CD8-positive, alpha-beta memory T cell (primary cell): ENCODE measurements at places on chromosomes 16 and 17. TPM values are rescaled to one million over a fixed set of nuclear protein-coding genes. Genes with fewer than 3 reads are reported as not detected.
A peak's percentile ranks its signal among the peaks of the same experiment; 100 is the strongest.

DNA sequence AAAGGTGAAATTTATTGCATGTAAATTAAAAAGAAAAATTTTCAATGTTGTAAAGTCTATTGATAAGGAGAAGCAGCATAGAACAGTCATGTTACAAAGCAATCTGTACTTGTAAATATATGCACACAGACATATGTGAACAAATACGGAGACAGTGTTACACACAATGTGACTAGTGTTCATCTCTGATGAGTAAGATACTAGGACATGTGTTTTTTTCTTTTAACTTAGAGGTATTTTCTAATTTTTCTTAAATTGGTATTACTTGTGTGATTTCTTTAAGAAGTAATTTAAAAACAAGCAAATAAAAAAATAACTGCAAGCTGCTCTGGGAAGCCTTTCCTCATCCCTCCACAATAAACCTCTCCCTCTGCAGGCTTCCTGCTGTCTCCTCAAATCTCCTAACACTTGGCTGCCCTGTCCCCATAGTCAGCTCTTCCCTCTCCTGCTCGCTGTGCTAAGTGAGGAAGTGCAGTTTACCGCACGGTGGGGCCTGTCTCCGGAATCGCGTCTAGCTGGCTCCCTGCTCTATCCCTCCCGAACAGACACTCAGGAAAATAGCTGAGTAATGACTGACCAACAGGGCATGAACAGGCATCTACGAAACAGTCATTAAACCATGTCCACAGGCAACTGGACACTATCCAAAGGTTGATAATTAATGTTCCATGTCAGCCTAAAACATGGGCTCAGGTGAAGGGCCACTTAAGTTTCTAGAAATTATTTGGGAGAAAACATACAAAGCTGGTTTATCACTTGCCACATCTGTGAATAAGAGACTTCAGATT is 35.9 kb downstream of the CMTM4 start:
- DNase-seq, result no peak
- no peak overlapping the region for H3K4me3 ChIP-seq
- H3K27ac ChIP-seq, result peak overlapping the region; percentile 45
- no peaks in the 10 kb centered on the region for H3K36me3 ChIP-seq
- peaks cover 4% of the 10 kb centered on the region for H3K27me3 ChIP-seq

HSPB9 gene
- total RNA-seq, result 0.15 TPM

DPEP3 gene
- 0.18 TPM for total RNA-seq

GRCh38 chr17:31369266-31369665 is 22.2 kb upstream of the RAB11FIP4 start:
- no peak overlapping the region for H3K4me3 ChIP-seq
- no peaks in the 10 kb centered on the region for H3K4me1 ChIP-seq
- no peak overlapping the region for H3K27ac ChIP-seq
- H3K27me3 ChIP-seq, result no peaks in the 10 kb centered on the region
- H3K36me3 ChIP-seq, result no peaks in the 10 kb centered on the region
- no peak for DNase-seq

DNA sequence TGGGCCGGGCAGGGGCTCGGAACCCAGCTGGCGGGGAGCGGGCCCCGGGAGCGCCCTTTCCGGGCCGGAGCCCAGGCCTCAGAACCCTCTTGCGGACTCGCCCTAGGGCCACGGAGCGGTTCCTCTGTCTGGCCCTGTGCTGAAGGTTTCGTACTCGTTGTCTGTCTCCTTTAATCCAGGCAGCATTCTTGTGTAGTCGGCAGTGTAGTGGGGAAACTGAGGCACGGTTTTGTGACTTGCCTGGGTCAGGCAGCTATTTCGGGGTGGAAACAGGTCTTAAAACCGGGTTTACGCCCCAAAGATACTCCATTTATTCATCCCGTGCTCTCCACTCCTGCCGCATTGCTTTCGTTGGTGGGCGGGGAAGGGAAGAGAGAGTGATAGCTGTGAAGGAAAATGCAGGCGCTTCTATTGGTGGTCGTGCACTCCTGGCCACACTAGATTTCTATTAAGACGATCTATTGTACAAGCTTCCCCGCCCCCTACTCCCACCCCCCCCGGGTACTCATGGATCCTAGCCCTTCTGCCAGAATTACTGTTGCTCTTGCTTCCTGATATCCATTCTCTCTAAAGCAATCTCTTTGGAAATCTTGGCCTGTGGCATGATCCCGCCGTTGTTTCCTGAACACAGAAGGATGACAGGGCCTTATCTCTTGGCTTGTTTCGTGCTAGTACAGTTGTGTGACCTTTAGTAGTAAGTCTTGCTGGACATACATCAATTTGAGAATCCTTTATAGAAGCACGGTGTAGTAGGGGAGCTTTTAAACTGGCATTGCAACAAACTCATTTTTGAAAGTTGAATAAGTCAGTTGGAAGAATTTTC is 751 bp downstream of the DCAF7 start:
- peak overlapping the region; percentile 77 for H3K4me3 ChIP-seq
- no peaks in the 10 kb centered on the region for H3K36me3 ChIP-seq
- H3K27me3 ChIP-seq, result no peaks in the 10 kb centered on the region
- peaks cover 48% of the 10 kb centered on the region for H3K4me1 ChIP-seq
- DNase-seq, result no peak

DNA sequence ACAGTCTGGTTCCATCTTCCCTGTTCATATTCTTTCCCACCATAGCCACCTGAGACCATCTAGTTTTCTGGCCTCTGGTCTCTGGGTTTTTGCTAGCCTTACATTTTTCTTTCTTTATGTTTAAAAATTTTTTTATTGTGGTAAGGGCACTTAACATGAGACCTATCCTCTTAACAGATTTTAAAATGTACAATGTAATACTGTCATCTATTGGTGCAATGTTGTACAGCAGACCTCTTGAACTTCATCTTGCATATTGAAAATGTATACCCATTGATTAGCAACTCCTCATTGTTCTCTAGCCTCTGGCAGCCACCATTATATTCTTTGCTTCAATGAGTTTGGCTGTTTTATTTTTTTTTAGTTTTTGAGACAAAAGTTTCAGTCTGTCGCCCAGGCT is 39.2 kb downstream of the ITGAM start:
- H3K36me3 ChIP-seq, result no peaks in the 10 kb centered on the region
- H3K27me3 ChIP-seq, result no peaks in the 10 kb centered on the region

DNA sequence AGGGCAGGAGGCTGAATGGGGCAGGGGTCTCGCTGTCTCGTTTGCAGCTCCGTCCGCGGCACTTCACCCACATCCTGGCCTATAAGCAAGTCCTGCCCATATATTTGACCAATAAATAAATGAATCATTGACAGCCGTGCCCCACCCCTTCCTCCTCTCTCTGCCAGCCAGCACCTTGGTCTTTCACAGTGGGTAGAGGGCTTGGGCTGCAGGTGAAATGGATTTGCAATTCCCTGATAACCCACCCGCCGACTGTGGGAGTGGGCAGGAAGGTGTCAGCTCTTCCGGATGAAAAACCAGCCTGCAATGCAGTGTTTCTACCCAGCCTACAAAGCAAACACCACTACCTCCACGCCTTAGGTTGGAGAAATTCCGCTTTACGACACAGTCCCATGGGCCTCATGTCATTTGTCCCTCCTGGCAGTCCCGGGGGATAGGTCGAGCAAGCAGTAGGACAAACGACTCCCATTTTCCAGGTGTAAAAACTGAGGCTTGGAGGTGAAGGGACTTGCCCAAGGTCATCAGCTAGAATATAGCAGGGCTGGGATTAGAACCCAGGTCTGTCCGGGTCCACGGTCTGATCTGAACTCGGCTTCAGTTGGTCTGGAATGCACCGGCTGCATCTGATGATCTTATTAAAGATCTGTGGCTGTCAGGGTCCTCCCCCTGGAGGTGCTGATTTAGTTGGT is 79.0 kb downstream of the ABCC1 start:
- peaks cover 21% of the 10 kb centered on the region for H3K4me1 ChIP-seq
- no peaks in the 10 kb centered on the region for H3K36me3 ChIP-seq
- no peak for DNase-seq
- H3K27ac ChIP-seq, result no peak overlapping the region
- H3K4me3 ChIP-seq, result no peak overlapping the region
- H3K27me3 ChIP-seq, result no peaks in the 10 kb centered on the region

CCL4L2 gene
- total RNA-seq, result 562 TPM

- H3K36me3 ChIP-seq, result no peaks in the 10 kb centered on the region
- H3K4me1 ChIP-seq, result no peaks in the 10 kb centered on the region
- no peak overlapping the region for H3K27ac ChIP-seq
Observed at GRCh38 chr16:52834736-52835465, 217.8 kb downstream of the CHD9NB start.

DNA sequence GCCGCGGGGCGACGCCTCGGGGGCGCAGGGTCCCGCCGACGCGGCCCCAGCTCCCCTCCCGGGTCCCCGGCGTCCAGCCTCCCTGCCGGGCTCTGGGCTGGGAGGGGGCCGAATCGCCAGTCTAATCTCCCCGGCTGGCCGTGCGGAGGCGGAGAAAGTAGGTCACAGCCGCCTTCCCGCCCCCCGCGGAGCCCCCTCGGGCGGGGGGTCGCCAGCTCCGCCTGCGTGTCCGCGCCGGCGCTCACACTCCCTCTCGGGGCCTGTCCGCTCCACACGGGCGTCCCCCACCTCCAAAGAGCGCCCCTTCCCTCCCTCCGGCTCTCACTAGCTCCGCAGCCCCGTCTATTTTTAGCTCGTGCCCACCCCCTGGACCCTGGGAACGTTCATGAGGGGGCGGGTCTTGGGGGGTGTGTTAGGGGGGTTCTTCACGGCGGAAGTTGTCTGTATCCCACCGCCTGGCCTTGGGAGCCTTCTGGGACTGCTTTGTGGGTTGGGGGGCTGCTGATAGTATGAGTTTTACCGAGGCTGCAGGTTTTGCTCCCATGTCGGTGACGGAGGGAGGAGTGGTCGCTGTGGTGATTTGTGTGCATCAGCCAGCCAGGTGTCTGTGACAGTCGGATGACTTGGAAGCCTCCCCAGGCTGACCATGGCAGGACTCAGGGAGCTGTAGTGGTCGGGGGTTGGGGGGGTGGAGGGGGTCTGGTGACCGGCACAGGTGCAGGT is 1.1 kb downstream of the ATP1B2 start:
- H3K4me3 ChIP-seq, result no peak overlapping the region
- H3K4me1 ChIP-seq, result peaks cover 9% of the 10 kb centered on the region
- H3K36me3 ChIP-seq, result no peaks in the 10 kb centered on the region
- peaks cover 18% of the 10 kb centered on the region for H3K27me3 ChIP-seq
- no peak overlapping the region for H3K27ac ChIP-seq

DNA sequence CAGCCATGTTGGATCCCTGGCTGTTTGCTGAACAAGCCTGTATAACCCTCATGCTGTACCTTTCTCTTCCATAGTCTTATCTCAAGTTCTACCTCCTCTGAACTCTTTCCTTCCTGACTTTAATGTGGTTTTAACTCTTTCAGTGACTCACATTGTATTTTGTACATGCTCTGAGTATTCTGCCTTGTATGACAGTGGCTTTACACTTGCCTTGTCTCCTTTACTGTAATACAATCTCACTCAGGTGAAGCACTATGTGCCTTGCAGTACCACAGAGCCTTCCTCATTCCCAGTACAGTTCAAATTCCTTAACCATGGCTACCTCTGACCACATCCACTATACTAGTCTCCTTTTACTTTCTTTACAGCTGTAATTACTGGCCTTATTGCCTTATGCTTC is 14.1 kb downstream of the PSMD11 start:
- peaks cover 12% of the 10 kb centered on the region for H3K4me1 ChIP-seq
- DNase-seq, result no peak
- H3K36me3 ChIP-seq, result peaks cover 33% of the 10 kb centered on the region
- no peak overlapping the region for H3K27ac ChIP-seq
